Activated naive CD4-positive, alpha-beta T cell (primary cell): ENCODE measurements at places on chromosomes 7 and 10.

- no peak for DNase-seq
Observed at GRCh38 chr10:97131181-97131628, 54.6 kb downstream of the SLIT1 start.

DNA sequence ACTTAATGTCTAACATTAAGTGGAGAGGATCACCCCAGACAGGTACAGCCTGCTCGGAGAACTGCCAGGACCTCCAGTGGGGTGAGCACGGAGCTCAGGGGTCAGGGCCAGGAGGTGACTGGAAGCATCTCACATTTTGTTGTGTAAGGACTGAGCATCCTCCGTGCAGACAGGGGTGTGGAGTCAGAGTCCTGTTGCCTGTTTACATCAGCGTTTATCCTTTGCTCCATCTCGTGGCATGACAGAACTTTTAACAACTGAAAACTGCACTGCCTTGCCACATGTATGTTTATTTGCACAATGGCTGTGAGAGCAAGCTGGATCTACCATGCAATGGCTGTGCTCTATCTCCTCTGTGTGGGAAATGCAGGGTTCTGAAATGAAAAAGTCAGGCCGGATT, 175.4 kb upstream of the AKR1E2 start:
- DNase-seq = no peak

- no peak for DNase-seq
Observed at GRCh38 chr10:30386801-30387588, 37.9 kb upstream of the MTPAP start.

- DNase-seq = no peak
Observed at GRCh38 chr7:23712368-23713284, 2.6 kb downstream of the STK31 start.

DNA sequence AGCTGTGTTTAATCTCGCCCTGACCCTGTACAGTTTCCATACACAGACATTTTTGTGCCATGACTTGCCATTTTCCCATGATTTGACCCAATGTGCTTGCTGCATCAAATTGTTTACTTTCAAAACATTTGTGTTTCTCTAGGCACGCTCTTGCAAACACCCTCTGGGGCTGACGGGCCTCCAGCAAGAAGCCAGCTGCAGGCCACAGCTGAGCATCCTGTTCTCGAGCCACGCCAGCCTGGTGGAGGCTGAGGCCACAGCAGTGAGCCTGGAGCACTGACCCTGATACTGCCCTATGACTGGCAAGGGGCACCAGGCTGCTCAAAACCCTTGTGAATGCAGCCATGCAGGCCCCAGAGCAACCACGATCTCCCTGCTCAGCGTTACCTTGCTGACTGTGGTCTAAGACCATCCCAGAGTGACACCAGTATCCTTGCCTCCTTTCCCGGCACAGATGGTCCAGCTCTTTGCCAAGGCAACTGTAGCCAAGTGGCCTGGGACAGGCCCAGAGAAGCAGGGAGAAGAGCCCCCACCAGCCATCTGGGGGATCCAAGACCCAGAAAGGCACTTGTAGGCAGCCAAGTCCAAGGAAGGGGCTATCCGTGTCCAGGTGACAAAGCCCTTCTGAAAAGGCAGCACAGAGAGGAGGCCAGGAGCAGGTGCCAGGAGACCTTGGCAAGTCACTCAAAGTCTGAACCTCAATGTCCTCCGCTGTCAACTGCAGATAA, 78.5 kb downstream of the OAT start:
- no peak for DNase-seq

- DNase-seq = no peak
Observed at GRCh38 chr10:92265687-92266258, 25.1 kb downstream of the CPEB3 start.

DNA sequence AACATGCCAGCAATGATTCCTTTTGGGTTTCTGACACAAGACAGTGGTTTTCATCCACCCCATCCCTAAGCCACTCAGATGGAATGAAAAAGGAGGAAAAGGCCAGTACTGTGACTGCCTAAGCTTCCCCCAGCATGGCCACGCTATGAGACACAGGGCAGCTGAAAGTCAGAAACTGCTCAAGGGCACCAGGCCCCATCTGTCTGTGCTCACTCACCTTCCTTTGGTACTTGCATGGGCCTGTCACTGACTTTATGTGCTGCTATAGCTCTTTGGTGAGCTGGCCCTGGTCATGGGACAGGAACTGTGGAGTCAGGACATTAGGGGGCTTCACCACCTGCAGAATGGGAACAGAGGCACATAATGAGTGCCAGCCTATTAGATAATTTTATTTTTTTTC, 21.2 kb upstream of the ACSM6 start:
- no peak for DNase-seq

DNA sequence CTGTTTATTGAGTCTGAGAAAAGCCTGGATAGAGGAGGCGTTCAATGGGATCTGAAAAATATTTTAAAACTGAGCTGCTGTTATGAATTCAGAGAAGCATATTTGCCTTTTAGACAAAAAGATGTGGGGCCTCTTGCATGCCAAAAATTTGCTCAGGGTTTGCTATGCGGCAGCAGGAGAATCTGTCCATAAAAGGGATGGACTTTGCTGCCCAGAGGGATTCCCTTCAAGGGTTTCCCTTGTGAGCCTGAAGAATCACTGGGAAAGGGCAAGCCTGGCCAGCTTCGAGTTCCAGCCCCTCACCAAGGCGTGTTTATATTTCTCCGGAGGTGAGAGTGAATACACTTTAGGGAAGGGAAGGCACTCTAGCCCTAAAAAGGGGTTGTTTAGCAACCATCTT, 55.5 kb upstream of the CALD1 start:
- DNase-seq = no peak
